ENCODE measurements at places on chromosomes 4 and X.
A peak's percentile ranks its signal among the peaks of the same experiment; 100 is the strongest.

DNA sequence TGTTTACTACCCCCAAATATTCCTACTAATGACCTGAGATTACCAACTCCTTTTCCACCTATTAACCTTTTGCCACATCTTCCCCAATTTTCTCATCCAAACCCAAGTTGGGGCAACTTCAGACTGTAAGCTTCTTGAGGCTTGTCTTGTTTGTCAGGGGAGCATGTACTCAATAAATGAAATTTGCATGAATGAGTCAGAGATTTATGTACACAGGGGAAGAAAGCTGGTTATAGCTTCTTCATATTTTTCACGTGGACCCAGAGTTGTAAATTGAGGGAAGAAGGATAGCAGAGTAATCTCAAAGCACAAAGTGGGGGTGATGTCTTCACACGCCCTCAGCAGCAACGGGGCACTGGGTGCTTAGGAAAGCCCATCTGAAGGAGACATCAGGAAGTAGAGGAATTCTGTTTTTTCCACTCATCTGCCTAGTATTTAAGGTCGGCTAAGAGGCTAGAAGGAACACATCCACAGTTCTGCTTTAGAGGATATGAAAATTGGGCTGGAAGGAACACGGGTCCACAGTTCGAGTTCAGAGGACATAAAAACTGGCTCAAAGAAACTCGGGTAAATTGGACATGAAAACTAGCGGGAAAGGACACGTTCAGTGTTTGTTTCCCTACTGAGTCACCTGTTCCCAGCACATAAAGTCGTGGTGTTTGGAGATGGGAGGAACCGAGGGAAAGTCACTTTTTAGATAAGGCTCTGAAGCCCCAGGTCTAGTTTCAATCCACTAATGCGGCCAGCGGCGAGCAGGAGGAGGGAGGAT is 696 bp upstream of the CA5B start:
- no peaks in the 10 kb centered on the region for H3K4me1 ChIP-seq
- H3K36me3 ChIP-seq: no peaks in the 10 kb centered on the region
- H3K4me3 ChIP-seq: peak overlapping the region; percentile 57

- DNase-seq: no peak
- no peaks in the 10 kb centered on the region for H3K4me1 ChIP-seq
- H3K36me3 ChIP-seq: no peaks in the 10 kb centered on the region
- no peaks in the 10 kb centered on the region for H3K27me3 ChIP-seq
- H3K27ac ChIP-seq: no peak overlapping the region
- H3K4me3 ChIP-seq: no peak overlapping the region
Measured at GRCh38 chrX:134186362-134187121, 50.4 kb upstream of the CCDC160 start.

- no peak overlapping the region for H3K27ac ChIP-seq
- no peaks in the 10 kb centered on the region for H3K27me3 ChIP-seq
- peaks cover 40% of the 10 kb centered on the region for H3K4me1 ChIP-seq
- no peaks in the 10 kb centered on the region for H3K36me3 ChIP-seq
- DNase-seq: no peak
Measured at GRCh38 chr4:113409181-113409580, 352.4 kb downstream of the CAMK2D start.

DNA sequence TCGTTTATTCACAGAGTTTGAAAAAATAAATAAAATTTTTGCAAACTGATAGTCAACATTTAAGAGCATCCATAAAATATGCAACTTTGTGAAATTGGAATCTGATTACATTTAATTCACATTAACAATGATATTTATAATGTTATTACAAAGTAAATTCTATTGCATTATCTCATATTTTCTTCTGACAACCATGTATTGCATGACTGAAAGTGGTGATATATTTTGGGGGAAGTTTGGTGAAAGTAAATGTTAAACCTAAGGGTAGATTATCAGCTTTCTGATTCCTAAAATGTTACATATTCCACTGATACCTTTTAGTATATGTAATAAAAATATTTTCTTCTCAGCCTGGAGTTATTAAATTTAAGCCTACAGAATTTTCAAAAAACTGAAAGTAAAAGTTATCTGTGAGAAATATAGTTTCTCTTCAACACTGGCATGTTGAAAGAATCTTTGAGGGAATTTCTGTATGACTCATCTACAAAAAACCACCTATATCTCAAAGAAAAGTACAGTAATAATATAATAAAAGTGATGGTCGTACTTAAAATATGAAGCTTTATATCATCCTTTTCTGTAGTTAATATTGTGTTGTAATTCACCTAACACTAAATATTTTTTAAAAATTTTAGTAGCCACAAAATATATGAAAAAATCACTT is 1179.6 kb upstream of the PCDH7 start:
- no peak overlapping the region for H3K4me3 ChIP-seq
- no peak for DNase-seq
- H3K36me3 ChIP-seq: no peaks in the 10 kb centered on the region
- H3K27ac ChIP-seq: no peak overlapping the region

- H3K27ac ChIP-seq: no peak overlapping the region
- H3K4me3 ChIP-seq: no peak overlapping the region
- no peak for DNase-seq
Measured at GRCh38 chr4:136424052-136424451, 1108.2 kb downstream of the PCDH18 start.

GRCh38 chrX:55742649-55743048 is 25.1 kb downstream of the RRAGB start:
- H3K27ac ChIP-seq: no peak overlapping the region
- DNase-seq: no peak
- H3K27me3 ChIP-seq: no peaks in the 10 kb centered on the region
- H3K4me1 ChIP-seq: no peaks in the 10 kb centered on the region
- no peak overlapping the region for H3K4me3 ChIP-seq

DNA sequence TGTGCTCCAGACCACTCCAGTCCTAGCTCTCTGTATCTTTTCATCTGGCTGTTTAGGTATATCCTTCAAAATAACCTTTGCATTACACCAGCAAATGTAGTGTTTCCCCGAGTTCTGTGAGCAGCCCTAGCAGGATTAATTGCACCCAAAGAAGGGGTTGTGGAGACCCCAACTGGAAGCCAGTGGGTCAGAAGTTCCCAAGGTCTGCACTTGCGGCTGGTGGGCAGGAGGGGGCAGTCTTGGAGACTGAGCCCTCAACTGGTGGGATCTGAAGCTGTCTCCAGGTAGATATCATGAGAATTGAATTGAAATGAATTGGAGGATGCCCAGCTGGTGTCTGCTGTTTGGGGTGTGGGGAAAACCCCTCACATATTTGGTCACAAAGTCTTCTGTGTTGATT is 1485.3 kb upstream of the TENM3 start:
- DNase-seq: no peak
- H3K4me1 ChIP-seq: no peaks in the 10 kb centered on the region
- H3K27ac ChIP-seq: no peak overlapping the region
- no peaks in the 10 kb centered on the region for H3K36me3 ChIP-seq

DNA sequence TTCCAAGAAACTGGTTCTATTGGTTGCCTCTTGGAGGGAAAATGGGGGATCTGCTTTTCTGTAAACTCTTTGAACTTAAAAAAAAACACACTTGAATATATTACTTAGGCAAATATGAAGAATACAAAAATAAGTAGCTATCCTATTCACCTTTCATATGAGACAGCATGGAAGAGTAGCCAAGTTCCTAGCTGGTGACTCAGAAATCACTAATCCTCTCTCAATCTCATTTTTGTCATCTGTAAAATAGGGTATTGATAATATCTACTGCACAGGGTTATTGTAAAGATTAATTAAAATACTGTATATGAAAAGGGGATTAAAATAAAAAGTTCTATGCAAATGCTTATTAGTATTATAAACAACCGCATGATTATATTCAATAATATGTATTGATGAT is 12.7 kb downstream of the MGARP start:
- no peaks in the 10 kb centered on the region for H3K27me3 ChIP-seq
- no peaks in the 10 kb centered on the region for H3K36me3 ChIP-seq
- no peaks in the 10 kb centered on the region for H3K4me1 ChIP-seq
- no peak overlapping the region for H3K4me3 ChIP-seq

GRCh38 chr4:183288955-183289354 is 31.1 kb downstream of the CLDN22 start:
- H3K27me3 ChIP-seq: no peaks in the 10 kb centered on the region
- no peak for DNase-seq
- H3K36me3 ChIP-seq: no peaks in the 10 kb centered on the region
- peaks cover 2% of the 10 kb centered on the region for H3K4me1 ChIP-seq
- H3K27ac ChIP-seq: no peak overlapping the region
- H3K4me3 ChIP-seq: no peak overlapping the region

- H3K4me3 ChIP-seq: no peak overlapping the region
- peak; percentile 48 for DNase-seq
- no peaks in the 10 kb centered on the region for H3K4me1 ChIP-seq
- no peak overlapping the region for H3K27ac ChIP-seq
- H3K27me3 ChIP-seq: no peaks in the 10 kb centered on the region
Measured at GRCh38 chrX:72245461-72246089, 6.7 kb upstream of the ERCC6L start.

DNA sequence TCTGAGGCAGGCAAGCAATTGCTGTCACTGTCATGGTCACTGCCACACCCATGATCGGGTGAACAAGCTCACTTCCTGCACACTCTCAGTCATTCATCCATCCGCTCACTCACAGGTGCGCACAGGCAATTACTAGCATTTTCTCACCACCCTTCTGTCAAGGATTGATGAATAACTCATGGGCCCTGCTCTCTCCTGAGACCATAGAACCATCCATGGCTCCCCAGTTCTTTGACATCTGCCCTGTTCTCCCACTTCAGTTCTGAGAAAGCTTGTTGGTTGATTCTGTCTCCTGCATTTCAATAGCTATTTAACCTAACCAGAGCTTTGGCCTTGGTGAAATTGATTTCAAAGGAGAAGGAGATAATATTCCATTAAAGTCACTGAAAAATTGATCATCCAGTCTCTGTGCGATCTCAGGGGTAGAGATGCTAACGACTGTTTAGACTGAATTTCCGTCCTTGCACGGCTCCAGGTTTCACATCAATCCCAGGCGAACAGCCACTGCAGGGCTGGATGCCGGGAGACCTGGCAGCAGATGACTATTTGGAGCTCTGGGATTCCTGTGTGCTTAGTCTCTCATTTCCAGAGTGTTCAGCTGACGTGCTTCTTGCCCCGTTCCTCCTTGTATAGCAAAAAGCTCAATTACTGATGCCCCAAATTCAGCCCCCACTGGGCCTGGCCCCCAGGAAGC is 36.9 kb upstream of the ADRA2C start:
- H3K27ac ChIP-seq: no peak overlapping the region
- H3K27me3 ChIP-seq: no peaks in the 10 kb centered on the region
- DNase-seq: no peak

- no peaks in the 10 kb centered on the region for H3K36me3 ChIP-seq
- no peaks in the 10 kb centered on the region for H3K4me1 ChIP-seq
- DNase-seq: peak; percentile 49
- no peaks in the 10 kb centered on the region for H3K27me3 ChIP-seq
Measured at GRCh38 chr4:73729534-73730165, 10.7 kb upstream of the CXCL8 start.

DNA sequence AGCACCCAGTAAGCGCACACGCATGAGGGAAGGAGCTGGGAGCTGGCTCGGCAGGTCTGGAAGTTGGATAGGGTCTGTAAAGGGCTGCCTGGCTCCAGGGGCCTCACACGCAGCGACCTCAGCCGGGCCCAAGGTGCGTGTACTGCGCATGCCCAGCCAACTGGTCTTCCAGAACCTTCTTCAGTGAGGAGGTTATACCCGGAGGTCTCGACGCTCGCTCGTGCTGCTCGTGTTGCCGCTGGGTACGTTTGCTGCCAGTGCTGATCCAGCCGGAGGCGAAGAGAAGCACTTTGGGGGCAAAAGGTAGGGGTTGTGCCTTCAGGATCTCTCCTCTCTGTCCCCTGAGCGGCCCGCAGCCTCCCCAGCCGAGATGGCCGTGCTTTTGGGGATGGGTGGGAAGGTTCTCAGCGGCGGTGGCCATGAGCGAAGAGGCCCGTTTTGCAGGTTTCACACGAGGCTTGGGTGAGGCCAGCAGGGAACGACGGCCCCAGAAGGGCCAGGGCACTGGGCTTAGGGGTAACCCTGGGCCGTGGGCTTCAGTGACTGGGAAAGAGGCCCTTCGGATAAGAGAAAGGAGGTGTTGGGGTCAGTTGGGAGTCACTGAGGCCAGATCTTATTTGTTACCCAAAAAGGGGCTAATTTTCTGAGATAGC is 3.8 kb upstream of the CXCL9 start:
- DNase-seq: no peak
- H3K4me1 ChIP-seq: peaks cover 33% of the 10 kb centered on the region
- no peak overlapping the region for H3K4me3 ChIP-seq
- H3K27me3 ChIP-seq: no peaks in the 10 kb centered on the region
- no peak overlapping the region for H3K27ac ChIP-seq

- H3K27me3 ChIP-seq: no peaks in the 10 kb centered on the region
- H3K36me3 ChIP-seq: no peaks in the 10 kb centered on the region
- no peak for DNase-seq
- H3K4me3 ChIP-seq: no peak overlapping the region
- no peaks in the 10 kb centered on the region for H3K4me1 ChIP-seq
Measured at GRCh38 chr4:123446865-123447474, 50.4 kb downstream of the SPRY1 start.

- no peaks in the 10 kb centered on the region for H3K27me3 ChIP-seq
- H3K4me3 ChIP-seq: no peak overlapping the region
- no peak for DNase-seq
- H3K27ac ChIP-seq: no peak overlapping the region
- no peaks in the 10 kb centered on the region for H3K36me3 ChIP-seq
- H3K4me1 ChIP-seq: no peaks in the 10 kb centered on the region
Measured at GRCh38 chrX:132748909-132749308, 209.5 kb downstream of the HS6ST2 start.

DNA sequence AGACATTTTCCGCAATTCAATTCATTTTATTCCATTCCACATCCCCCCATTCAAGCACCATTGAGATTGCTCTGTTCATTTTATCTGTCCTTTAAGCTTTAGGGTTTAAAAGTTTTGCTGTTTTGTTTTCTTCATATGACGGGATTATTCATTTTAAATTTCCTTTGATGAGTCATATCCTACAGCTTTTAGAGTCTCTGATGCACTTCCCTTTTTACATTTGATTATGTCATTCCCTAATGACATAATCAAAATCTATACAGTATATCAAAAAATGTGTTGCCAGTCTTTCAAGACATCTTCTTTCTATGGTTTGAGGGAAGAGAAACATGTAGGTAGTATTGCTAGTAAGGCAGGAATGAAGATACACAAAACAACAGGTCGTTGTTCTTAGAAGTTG is 456.3 kb downstream of the PDGFC start:
- H3K4me1 ChIP-seq: no peaks in the 10 kb centered on the region
- DNase-seq: no peak
- H3K4me3 ChIP-seq: no peak overlapping the region
- no peaks in the 10 kb centered on the region for H3K27me3 ChIP-seq

DNA sequence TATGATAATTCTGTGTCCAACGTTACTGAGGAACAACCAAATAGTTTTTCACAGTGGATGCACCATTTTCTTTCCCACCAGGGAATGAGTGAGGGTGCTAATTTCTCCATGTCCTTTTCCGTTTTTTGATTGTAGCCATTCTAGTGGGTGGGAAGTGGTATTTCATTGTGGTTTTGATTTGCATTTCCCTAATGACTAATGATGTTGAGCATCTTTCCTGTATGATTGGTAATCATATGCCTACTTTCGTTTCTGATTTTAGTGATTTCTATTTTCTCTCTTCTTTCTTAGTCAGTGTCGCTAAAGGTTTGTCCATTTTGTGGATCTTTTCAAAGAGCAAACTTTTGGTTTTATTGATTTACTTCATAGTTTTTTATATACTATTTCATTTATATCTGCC is 32.1 kb upstream of the TEX13D start:
- DNase-seq: no peak
- no peaks in the 10 kb centered on the region for H3K36me3 ChIP-seq
- H3K27ac ChIP-seq: no peak overlapping the region
- H3K4me3 ChIP-seq: no peak overlapping the region
- no peaks in the 10 kb centered on the region for H3K27me3 ChIP-seq
